ENCODE measurements at places on chromosomes 11 and 22. TPM values are rescaled to one million over a fixed set of nuclear protein-coding genes. Genes with fewer than 3 reads are reported as not detected.

DNA sequence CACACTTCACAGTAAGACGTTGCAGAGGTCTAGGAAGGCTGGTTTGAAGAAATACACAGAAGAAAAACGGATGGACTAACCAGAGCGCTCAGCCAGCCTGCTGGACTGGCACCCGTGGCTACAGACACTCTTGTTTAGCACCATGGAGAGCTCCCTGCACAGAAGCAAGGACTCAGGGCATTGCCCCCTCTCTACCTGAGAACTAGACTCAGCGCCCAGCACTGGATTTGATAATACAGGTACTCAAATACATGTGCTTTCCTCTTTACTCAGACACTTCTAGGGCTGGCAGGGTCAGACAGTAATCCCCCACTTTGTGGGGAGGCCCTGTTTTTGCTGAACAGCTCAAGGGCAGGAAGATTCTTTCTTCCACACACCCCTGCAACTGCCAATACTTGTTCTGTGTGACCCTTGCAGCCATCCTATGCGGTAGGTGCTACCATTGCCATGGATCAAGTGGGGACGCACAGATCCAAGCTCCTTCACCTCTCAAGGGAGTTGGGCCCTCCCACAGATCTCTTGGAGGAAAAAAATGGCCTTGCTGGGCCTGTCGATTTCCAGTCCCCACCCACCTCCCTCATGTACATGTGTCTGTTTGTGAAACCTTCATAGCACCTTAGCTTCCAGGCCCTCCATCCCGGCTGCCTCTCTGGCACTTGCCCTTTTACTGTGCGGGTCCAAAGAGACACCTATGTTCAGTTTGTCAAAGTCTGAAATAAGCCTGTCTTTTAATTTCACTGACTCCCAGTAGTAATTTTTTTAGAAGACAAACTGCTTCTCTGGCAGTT lies 5.1 kb upstream of the P2RX6 start:
- DNase-seq: no peak

- DNase-seq: no peak
Measured at GRCh38 chr11:31913985-31914384, 102.9 kb upstream of the PAX6 start.

DNA sequence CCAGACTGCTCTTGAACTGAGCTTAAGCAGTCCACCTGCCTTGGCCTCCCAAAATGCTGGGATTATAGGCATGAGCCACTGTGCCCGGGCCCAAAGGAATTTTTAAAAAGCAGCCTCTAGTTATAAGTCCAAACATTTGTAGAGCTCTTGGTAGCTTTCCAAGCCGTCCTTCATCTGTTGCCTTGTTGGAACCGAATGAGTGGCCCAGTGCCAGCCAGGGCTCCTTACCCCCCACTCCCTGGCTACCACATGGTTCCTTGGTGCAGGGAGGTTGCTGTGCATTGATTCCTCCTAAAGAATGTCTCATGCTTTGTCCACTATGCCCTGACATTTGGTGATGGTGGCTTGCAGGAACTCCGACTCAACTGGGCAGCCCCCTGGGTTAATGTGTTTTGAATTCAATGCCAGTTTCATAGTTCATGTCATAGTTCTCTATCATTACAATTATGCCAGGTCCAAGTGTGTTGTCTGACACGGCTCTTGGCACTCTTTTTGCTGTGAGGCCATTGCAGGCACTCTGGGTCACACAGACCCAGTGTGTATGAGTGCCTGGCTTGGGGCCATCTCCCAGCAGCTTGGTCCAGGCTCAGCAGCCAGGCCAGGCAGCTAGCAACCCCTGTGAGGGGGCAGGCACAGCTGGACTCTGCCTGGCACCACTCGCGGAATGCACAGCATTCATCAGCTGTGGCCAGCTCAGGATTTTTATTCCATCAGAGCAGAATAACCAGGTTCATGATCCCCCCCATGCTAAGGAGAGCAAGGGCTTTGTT lies 13.3 kb upstream of the MICALL1 start:
- no peak for DNase-seq

DNA sequence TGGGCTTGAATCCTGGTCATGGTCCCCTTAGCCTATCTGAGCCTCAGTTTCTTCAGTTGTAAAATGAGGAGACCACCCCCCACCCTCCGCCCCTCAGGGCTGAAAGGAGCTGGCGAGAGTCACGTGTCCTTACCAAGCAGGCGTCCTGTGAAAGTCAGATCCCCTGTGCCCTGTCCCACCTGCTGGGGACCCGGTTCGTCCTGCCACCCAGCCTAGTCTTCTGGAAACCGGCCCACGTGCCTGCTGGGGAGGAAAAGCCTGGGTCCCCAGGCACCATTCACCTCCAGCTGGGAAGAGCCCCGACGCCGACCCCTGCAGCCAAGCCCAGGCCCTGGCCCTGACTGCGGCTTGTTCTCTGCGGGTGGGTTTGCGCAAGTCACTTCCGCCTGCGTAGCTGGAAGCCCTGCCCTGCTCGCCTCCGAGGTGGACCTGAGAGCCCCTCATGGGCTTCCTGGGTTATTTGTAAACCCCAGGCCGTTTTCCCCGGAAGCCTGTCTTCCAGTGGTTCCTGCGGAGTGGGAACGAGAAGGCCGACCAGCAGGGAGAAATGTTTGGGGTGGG lies 679 bp upstream of the SSH3 start:
- DNase-seq: no peak

- no peak for DNase-seq
Measured at GRCh38 chr22:23782703-23783102, 4.1 kb upstream of the SMARCB1 start.

DNA sequence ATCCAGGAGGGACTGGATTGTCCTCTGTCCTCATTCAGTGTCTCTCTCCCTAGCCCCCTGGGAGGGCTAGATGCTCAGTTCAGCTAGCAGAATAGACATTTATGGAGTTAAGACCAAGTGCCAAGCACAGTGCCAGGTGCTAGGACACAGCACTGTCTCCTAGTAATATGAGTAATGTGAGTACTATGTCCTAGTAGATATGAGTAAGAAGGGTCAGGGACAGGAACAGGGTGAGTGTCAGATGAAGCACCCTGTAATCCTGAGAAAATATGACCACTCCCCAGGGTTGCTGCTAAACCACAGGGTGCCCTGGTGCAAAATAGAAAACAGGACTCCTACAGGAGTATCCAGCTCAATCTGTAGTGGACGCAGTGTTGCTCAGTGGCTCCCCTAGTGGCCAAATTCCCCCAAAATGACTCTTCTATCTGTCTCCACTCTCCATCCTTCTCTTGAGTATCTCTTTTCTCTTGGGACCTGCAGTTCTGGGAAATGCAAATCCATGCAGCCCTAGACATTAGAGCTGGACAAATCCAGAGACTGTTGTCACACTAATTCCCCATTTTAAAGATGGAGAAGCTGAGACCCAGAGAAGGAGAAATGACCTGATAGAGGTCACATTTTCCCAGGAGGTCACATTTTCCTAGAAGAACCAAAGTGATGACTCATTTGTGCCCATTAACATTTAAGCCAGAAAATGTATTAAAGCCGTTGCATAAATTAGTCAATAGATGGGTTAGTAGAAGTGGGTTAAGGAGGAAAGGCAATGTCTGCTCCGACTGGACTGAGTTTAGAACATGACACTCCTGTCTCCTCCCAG lies 214.3 kb downstream of the NXPE2 start:
- no peak for DNase-seq

The APOA1 gene
- polyA plus RNA-seq: 0.80 TPM

The RASD2 gene
- 20.8 TPM for polyA plus RNA-seq

The ST14 gene
- 0.40 TPM for polyA plus RNA-seq

The THAP7 gene
- 15.5 TPM for polyA plus RNA-seq

The OR52A1 gene
- 0.03 TPM for polyA plus RNA-seq
